ENCODE measurements at places on chromosomes 16 and 17. TPM values are rescaled to one million over a fixed set of nuclear protein-coding genes. Genes with fewer than 3 reads are reported as not detected.

The MT1H gene
- total RNA-seq: not detected

The KRT25 gene
- total RNA-seq: not detected

The OR3A3 gene
- not detected for total RNA-seq

The LRRC36 gene
- total RNA-seq: 0.41 TPM

The MPV17L gene
- total RNA-seq: 14.8 TPM

The EPOP gene
- total RNA-seq: not detected

The CACNG3 gene
- total RNA-seq: not detected

The NUBP1 gene
- total RNA-seq: 34.6 TPM

The PGAP3 gene
- total RNA-seq: 11.2 TPM

The TBC1D3C gene
- total RNA-seq: not detected

The SDR42E1 gene
- total RNA-seq: 7.9 TPM

The CACNA1G gene
- total RNA-seq: 10.4 TPM

The ODAD4 gene
- not detected for total RNA-seq

The C1QTNF8 gene
- total RNA-seq: not detected

The SOCS1 gene
- 5.1 TPM for total RNA-seq

The HGS gene
- total RNA-seq: 31.7 TPM

The GNGT2 gene
- total RNA-seq: 0.92 TPM

The CD7 gene
- total RNA-seq: 0.72 TPM

The KCTD19 gene
- total RNA-seq: 0.10 TPM

The PIK3R5 gene
- 1.5 TPM for total RNA-seq

The TMEM220 gene
- 3.8 TPM for total RNA-seq

The CASKIN1 gene
- total RNA-seq: 1.0 TPM

The FOXO3B gene
- total RNA-seq: 4.8 TPM

The ODF4 gene
- not detected for total RNA-seq

The DRC7 gene
- not detected for total RNA-seq

The JPH3 gene
- 0.10 TPM for total RNA-seq

The RMI2 gene
- total RNA-seq: 12.5 TPM

The VAMP2 gene
- 17.1 TPM for total RNA-seq

The ABCC6 gene
- 1.6 TPM for total RNA-seq

The CA7 gene
- total RNA-seq: not detected

The ARHGAP23 gene
- 67.0 TPM for total RNA-seq

The C17orf100 gene
- 0.72 TPM for total RNA-seq

The WNT9B gene
- total RNA-seq: not detected

Measured in tongue (tissue), 3 donors.